ENCODE measurements at places on chromosomes 4 and X. TPM values are rescaled to one million over a fixed set of nuclear protein-coding genes. Genes with fewer than 3 reads are reported as not detected.

The NSDHL gene
- total RNA-seq, result 6.2 TPM

The SLC4A4 gene
- 11.7 TPM for total RNA-seq

The REELD1 gene
- not detected for total RNA-seq

The CXorf58 gene
- total RNA-seq, result not detected

The WWC2 gene
- 42.0 TPM for total RNA-seq

The AMTN gene
- total RNA-seq, result not detected

The CCDC110 gene
- total RNA-seq, result 18.2 TPM

The FAM241A gene
- total RNA-seq, result 4.7 TPM

The NSUN7 gene
- 9.0 TPM for total RNA-seq

The TMEM131L gene
- 70.0 TPM for total RNA-seq

The KCTD8 gene
- total RNA-seq, result 0.26 TPM

The MAGEA4 gene
- total RNA-seq, result not detected

The CENPVL3 gene
- 0.21 TPM for total RNA-seq

The ADH1C gene
- total RNA-seq, result 4.7 TPM

The REPS2 gene
- 15.6 TPM for total RNA-seq

The NPY5R gene
- 0.53 TPM for total RNA-seq

The APLN gene
- 1.8 TPM for total RNA-seq

The HTATSF1 gene
- 52.5 TPM for total RNA-seq

The PLXNB3 gene
- 5.9 TPM for total RNA-seq

The ADH1B gene
- total RNA-seq, result 97.0 TPM

The RBMXL3 gene
- not detected for total RNA-seq

The AP1AR gene
- total RNA-seq, result 29.1 TPM

The PPEF2 gene
- total RNA-seq, result not detected

The MUC7 gene
- total RNA-seq, result not detected

The C4orf50 gene
- 0.32 TPM for total RNA-seq

The SOWAHD gene
- total RNA-seq, result 0.26 TPM

The WAS gene
- total RNA-seq, result 1.0 TPM

The CFAP99 gene
- total RNA-seq, result not detected

The GPR119 gene
- not detected for total RNA-seq

The GLRB gene
- 8.9 TPM for total RNA-seq

The CASK gene
- 71.2 TPM for total RNA-seq

The TMEM192 gene
- total RNA-seq, result 12.0 TPM

The PLAC1 gene
- total RNA-seq, result 14.5 TPM

The TSPAN6 gene
- total RNA-seq, result 76.8 TPM

The RHOXF2 gene
- total RNA-seq, result not detected

The GPRIN3 gene
- 7.2 TPM for total RNA-seq

The DAPP1 gene
- 19.6 TPM for total RNA-seq

The CT45A1 gene
- not detected for total RNA-seq

The CXCL3 gene
- not detected for total RNA-seq

The HTRA3 gene
- total RNA-seq, result 49.2 TPM

Data from urinary bladder (tissue), 4 donors.